Hepatic stellate cell (primary cell): ENCODE measurements at places on chromosomes 3 and 15.

DNA sequence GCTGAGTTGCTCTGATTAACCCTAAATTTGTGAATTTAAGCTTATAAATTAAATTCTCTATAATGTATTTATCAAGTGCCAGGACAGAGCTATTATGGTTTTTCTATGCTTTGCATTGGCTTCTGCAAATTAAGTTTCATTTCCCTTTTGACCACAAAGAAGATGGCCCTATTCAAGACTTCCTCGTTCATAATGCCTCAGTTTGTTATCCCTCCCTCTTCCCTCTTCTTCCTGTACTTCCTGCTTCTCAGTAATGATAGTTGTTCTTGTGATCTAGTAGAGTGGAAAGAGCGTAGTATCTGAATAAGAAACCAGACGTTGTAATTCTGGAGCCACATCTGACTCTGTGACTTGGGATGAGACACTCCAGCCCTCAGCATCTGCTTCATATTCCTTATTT is 118.7 kb downstream of the CACNA1D start:
- DNase-seq: no peak

GRCh38 chr3:12363397-12364195 is 74.7 kb downstream of the PPARG start:
- DNase-seq: peak; percentile 15

GRCh38 chr3:135125171-135125801 is 330.2 kb downstream of the EPHB1 start:
- peak; percentile 22 for DNase-seq

DNA sequence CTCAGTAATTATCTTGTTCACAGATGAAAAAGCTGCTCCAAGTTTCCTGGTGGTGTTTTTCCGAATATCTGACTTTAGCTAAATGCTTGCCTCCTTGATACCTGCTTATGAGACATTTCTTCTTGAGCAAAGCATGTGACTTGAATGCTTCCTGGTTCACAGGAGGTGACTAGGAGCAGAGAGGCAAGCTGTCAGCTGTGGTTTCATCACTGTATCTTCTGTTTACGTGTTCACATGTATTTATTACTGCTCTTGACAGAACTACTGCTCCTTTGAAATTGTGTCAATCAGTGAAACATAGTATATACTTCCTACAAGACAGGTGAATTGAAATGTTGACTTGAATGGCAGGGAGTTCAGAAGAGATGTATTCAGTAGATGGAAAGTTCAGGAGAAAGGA is 8.9 kb upstream of the SPPL2A start:
- DNase-seq: no peak

DNA sequence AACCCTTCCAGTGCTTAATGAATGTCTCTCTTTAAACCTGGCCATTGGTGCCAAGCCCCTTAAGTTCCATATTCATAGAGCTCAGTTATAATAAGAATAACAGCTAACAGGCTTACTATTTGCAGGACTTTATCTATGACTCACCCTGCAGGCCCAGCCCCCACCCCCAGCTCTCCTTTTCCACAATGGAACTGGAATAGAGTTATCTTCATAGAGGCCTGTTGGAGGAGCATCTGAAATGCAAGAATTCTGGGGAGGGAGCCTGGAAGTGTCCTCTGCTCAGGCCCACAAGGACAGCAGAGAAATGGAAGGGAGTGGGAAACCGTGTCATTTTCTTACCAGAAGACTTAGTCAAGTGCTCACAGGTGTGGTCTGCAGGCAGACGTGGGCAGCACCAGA is 52.8 kb downstream of the SEMA5B start:
- peak; percentile 64 for DNase-seq

GRCh38 chr15:36400936-36401585 is 178.4 kb upstream of the CDIN1 start:
- no peak for DNase-seq

- DNase-seq: no peak
These were observed 598.0 kb downstream of the FOXP1 start for GRCh38 chr3:70985572-70985971.

DNA sequence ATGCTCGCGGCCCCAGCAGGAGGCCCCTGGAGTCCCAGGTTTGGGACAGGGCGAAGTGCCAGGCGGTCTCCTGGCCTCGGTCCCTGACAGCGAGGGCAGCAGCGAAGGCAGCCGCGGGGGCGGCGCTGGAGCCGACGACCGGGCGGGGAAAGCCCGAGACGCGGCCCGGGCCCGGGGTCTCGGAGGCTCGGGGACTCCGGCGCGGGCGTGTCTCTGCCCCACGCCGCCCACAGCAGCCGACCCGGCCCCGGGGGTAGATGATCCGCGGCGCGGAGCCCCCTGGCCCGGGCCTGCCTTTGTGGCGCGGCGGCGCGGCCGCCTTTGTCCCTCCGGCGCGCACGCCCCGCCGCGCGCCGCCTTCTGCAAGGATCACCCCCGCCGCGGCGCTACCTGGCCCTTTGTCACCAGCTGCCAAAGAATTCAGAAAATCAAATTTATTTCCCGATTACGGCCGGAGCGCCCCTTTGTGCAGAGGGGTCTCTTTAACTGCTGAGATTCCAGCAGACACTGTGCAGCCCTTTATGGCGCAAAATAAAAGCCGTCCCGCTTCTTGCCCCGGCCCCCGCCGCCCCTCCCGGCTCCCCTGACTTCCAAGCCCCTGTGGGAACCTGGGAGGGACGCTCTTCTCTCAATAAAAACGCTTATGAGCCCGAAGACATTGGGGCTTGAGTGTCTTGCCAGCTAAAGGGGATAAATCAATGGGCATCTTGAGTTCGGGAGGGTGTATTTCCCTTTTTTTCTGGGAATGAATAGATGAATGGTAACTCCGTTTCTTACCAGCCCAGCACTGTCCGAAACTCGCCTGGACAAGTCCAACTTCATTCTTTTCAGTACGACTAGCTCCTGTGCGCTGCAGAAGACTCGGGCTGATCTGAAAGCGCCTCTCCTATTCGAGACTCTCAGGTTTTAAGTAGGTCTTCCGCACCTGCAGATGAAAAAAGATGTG is 68.4 kb downstream of the HES1 start:
- DNase-seq: no peak

GRCh38 chr3:133527081-133527715 is 46.3 kb upstream of the CDV3 start:
- DNase-seq: no peak

DNA sequence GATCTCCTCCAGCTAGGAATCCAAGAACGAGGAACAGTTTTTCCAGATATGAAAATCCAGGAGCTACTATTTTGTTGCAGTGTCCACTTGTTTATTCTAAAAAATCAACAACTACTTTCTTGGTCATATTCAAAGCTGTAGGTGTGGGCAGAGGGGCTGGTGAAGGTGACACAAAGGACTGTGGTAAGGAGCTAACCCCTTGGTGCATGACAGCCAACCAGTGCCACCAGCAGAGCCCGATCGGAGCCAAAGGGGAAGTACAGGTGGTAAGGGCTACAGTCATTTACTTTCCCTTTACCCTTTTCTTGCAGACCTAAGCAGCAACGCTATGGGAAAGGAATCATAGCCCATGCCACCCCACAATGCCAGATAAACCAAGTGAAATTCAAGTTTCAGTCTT is 30.7 kb downstream of the PLA1A start:
- no peak for DNase-seq

DNA sequence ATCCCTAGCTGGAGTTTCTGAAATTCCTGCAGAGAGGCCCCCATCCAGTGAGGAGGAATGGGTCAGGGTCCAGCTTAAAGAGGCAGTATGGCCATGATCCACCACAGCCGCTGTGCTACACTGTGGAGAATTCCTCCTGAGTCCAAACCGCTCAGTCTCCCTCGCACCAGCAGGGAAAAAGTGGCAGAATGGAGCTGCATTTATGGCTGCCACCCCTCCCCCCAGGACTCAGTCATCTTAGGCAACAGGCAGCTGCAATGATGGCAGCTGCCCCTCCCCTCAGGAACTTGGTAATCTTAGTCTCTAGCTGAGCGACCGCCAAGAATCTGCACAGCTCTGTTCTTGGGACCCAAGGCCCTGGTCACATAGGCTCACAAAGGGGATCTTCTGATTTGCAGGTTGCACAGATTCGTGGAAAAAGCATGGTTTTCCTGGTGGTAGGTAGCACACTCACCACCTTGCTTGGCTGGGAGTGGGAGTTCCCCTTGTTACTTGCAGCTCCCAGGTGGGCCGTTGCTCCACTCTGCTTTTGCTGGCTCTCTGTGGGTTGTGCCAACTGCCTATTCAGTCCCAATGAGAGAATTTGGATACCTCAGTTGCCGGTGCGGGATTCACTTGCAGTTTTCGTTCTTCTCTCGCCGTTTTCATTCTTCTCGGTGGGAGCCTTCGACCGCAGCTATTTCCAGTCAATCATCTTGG is 204.1 kb downstream of the STXBP5L start:
- no peak for DNase-seq

GRCh38 chr15:87843312-87843711 is 413.2 kb downstream of the NTRK3 start:
- no peak for DNase-seq

GRCh38 chr3:65733459-65733858 is 305.3 kb downstream of the MAGI1 start:
- DNase-seq: no peak

- DNase-seq: peak; percentile 29
These were observed 15.5 kb downstream of the TRIM59 start for GRCh38 chr3:160434071-160434470.

DNA sequence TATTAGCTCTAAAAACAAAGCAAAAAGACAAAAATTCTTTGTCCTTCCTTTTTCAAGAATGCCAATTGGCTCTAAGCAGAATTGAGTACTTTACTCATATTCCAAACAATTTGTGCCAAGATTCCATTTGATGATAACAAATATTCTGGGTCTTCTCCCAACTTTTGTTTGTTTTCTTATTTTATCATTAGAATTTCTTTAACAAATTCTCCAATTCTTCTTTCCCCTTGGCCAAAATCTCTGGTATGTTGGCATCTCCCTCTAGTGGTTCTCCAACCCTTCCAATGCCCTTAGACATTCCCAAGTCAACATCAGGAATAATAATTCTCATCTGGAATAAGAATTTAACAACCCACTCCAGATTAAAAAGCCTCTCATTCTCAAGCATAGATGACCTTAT is 5.3 kb downstream of the CPOX start:
- DNase-seq: peak; percentile 31

- no peak for DNase-seq
These were observed 42.6 kb upstream of the SLC4A7 start for GRCh38 chr3:27526614-27527315.

DNA sequence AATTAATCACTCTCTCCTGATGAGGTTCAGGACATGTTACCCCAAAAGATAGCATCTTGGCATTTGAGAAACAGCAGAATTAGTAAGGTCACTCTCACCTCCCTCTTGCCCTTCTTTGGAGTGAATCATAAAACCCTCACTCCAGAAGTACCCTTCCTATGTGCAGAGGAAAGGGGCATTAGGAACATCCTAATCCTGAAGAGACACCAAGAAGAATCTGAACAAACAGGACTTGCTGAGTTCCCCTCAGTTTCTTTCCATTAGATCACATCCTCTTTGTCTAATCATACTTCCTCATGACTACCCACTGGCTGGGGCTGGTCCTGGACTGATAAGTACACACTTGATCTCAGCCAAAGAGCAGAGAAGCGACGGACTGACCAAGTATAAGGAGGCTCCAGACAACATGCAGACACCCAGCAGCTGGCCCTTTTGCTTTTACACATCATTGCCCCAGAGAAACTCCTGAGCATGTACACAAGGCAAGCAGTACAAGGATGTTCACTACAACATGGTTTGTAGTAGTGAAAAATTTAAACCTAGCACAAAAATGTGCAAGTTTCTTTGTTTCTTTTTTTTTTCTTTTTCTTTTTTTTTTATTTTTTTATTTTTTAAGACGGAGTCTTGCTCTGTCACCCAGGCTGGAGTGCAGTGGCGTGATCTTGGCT is 15.0 kb upstream of the TM6SF1 start:
- no peak for DNase-seq

GRCh38 chr15:33242669-33243191 is 48.2 kb upstream of the FMN1 start:
- DNase-seq: no peak

DNA sequence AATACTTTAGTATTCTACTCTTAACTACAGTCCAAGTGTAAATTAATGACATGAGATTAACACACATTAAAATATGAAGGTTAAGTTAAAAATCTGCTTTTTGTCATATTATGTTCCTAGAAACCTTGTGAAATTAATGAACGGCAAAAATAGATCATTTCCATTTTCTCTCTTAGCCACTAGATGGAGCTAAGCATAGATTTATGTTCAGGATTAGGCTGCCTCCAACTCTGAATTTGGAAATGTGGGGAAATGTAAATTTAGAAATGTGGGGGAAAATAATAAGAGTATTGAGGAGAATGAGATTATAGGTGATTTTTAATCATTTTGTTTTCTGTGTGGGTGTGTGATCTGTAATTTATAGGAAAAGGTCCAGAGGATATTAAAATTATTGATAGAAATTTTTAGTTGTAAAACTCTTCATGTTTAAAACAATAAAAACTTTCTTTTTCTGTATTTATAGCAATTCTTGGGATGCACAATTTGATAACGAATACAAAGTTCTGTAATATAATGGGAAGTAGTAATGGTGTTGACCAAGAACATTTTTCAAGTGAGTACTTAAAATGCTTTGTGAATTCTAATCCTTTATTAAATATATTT is 59.2 kb downstream of the TMOD3 start:
- DNase-seq: no peak

- peak; percentile 50 for DNase-seq
These were observed 158.7 kb downstream of the USP13 start for GRCh38 chr3:179811321-179812095.

- no peak for DNase-seq
These were observed 18.0 kb downstream of the ATP10A start for GRCh38 chr15:25844981-25845680.

DNA sequence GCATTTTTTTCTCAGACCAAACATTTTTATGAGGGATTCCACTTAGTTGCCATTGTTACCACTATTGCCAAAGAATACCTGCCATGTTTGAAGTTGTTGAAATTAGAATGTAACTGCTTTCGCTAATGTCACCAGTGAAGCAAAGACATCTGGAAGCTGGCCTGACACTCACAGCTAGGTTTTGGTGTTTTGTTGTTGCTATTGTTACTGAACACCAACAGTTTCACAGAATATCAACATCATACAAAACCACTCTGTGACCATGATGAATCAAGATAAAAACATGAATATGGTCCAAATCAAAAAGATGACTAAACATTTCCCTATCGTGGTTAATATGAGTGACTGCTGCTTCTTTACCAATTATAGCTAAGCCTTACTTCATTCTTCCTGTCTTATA is 6.9 kb upstream of the CFAP20DC start:
- peak; percentile 18 for DNase-seq

DNA sequence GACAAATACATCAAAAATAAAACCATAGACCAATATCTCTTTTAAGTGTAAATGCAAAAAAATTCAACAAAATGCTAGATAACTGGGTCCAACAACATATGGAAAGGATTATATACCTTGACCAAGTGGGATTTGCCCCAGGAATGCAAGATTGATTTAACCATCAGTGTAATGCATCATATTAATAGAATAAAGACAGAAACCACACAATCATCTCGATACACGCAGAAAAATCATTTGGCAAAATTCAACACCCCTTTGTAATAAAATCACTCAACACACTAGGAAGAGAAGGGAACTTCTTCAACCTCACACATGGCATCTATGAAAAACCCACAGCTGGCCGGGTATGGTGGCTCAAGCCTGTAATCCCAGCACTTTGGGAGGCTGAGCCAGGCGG is 19.5 kb downstream of the GREM1 start:
- DNase-seq: no peak
